ENCODE measurements at places on chromosomes 2 and 18.

DNA sequence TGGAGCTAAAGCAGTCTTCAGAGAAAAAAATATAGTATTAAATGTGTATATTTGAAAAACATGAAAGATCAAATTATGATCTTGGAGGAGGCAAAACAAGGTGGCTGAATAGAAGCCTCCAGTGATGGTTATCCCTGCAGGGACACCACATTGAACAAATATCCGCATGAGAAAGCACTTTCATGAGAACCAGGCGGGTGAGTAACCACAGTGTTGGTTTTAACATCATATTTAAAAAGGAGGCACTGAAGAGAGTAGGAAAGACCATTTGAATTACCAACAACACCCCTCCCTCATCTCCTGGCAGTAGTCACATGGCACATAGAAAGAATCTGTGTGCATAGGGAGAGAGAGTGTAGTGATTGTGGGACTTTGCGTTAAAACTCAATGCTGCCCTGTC lies 759.6 kb upstream of the NRXN1 start:
- no peak for DNase-seq

- DNase-seq = no peak
Observed at GRCh38 chr2:225056330-225057073, 14.2 kb upstream of the DOCK10 start.

DNA sequence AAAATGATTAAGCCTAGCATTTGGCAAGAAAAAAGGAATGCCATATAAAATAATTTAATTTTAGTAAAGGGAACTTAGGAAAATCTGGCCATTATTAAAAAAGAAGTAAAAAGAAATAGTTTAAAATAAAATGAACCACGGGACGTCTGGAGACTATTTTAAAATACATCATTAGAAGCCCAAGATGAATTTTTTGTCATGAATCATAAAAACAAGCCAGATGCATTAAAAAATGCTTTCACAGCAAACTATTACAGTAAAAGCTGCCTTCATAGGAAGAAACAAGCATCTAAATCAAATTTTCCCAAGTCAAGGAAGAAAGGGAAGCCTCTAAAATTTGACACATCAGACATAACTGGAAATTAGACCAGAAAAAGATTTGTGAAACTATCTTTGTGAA lies 33.0 kb downstream of the COL5A2 start:
- DNase-seq = no peak

DNA sequence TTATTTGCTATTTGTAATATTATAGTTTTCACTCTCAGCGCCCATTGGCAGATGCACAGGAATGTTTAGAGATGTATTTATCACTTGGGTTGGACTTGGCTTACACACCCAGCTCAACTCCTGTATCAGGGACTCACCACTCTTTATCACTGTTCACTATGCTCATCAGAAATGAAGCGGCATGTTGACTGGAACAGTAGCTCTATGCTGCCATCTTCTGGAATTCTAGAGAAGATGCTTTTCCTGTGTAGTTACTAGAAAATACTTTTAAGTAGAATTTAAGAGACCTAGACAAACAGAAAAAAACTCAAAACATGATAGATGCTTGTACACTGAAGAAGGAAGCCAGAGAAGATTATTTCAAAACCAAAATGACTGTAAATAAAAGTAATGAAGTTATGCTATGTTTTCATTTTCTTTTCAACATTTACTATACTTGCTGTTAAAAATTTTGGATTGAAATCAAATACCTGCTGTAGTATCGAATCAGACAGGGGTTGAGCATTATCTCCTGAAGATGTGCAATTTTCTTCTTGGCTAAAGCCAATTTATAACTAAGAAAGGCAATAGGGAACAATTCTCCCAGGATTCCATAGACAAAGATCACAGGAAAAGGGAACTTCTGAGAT lies 47.4 kb upstream of the NXPH2 start:
- DNase-seq = no peak

DNA sequence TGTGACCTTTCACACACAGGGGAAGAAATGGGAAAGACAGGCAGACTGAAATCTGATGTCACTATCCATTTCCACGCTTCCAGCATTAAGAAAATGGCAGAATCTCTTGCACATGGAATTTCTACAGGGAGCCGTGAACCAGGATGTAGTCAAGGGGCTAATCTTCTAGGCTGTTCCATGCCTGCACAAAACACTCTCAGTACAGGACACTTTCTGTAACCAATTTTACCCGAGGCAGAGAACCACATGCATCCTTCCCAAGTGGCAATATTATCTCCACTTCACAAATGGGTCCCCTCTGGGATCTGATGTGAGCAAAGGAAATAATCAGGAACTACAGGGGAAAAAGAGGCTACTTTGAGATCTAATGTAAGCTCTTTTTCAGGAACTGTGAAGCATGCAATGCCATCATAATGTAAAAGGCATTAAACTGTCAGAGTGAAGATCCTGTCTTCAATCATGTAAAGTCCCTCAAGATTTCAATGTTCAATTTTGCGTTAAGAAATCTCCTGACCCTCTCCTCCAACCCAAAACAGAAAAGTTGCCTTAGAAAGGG lies 236.9 kb downstream of the RBM43 start:
- DNase-seq = no peak
